Glomerular endothelial cell (primary cell): ENCODE measurements at places on chromosomes 1 and 21. TPM values are rescaled to one million over a fixed set of nuclear protein-coding genes. Genes with fewer than 3 reads are reported as not detected.

Gene PATJ
- 5.0 and 9.8 TPM in 2 replicates for total RNA-seq

Gene EFNA3
- total RNA-seq, result 1.5 and 4.0 TPM in 2 replicates

Gene NCAM2
- total RNA-seq, result 7.6 and 16.6 TPM in 2 replicates

Gene ZNF683
- not detected in 2 replicates for total RNA-seq

Gene S100A3
- 6.8 and 6.9 TPM in 2 replicates for total RNA-seq

Gene IQGAP3
- 5.7 and 14.5 TPM in 2 replicates for total RNA-seq

Gene SYNC
- total RNA-seq, result 17.6 and 23.9 TPM in 2 replicates

Gene UBASH3A
- total RNA-seq, result not detected in 2 replicates

Gene PIGR
- not detected in 2 replicates for total RNA-seq

Gene NBPF19
- 3.5 and 3.7 TPM in 2 replicates for total RNA-seq
